ENCODE measurements at places on chromosomes 1 and 21. TPM values are rescaled to one million over a fixed set of nuclear protein-coding genes. Genes with fewer than 3 reads are reported as not detected.

The UQCRH gene
- 710 TPM for total RNA-seq

The HLX gene
- total RNA-seq = 5.6 TPM

The CAPN9 gene
- not detected for total RNA-seq

The COL8A2 gene
- total RNA-seq = 19.6 TPM

The KCNT2 gene
- 4.8 TPM for total RNA-seq

The LRRC71 gene
- total RNA-seq = 0.37 TPM

The LDLRAD1 gene
- not detected for total RNA-seq

All from smooth muscle cell of the umbilical artery (primary cell).